SK-N-DZ (cell line): ENCODE measurements at places on chromosomes 3 and 15.

GRCh38 chr15:48559285-48559684, 86.2 kb downstream of the FBN1 start:
- DNase-seq: no peak

DNA sequence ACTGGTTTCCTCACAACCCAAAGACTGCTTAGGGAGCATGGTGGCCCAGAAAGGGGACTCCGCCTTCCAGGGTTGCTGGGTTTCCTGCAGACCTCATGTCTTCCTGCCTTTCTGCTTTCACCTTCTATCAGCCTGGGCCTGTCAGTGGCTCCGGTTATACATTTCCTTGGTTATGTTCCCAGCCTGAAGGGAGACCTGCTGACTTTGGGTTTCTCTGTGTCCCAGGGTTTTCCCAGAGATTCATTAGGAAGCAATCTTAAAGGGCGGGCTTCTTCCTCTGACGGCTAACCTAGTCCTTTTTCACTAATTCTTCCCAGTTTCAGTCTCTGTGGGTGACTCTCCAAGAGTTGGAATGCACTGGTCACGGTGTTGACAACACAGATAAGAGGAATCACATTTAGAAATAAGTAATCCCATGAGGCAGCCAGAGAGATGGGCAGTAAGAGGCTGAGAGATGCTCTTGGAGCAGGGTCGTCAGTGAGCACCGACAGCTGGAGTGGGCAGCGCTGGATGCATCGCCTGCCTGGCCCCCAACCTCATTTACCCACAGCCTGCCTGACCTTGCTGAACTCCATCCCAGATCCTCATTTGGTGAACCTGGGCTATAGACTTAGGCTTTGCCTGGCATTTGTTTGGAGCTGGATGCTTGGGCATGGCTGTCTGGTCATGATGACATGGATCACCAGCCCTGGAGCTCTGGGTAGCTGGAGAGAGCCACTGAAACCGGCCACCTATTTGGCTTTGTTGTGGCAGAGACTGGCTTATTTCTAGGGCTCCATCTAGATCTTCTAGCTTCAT, 10.0 kb upstream of the EHD4 start:
- no peak for DNase-seq

DNA sequence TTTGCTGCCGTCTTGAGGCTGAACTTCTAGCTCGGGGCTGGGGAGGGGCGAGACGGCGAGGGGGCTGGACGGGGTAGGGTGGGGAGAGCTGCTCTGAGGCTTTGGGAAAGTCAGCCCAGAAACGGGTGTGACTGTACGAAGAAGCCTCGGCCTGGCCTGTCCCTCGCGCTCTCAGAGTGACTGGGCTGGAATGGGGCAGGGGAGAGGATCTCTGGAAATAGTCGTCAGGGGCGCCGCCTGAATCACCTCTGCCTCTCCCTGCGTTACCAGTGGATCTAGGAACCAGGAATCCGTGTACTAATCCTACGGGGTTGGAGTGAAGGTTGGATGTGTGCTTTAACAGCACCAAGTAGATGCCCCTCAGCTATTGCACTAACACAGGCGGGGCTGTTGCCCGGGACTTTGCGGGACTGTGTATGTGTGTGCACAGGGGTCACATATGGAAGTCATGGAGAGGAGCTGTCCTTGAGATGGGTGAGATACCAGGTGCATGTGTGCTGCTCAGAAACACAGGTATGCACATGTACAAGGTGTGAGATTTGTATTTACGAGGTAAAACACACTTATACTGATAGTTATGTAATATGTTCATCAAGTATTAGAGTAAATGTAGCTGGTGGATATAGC, 591 bp downstream of the FOXL2NB start:
- DNase-seq: no peak

DNA sequence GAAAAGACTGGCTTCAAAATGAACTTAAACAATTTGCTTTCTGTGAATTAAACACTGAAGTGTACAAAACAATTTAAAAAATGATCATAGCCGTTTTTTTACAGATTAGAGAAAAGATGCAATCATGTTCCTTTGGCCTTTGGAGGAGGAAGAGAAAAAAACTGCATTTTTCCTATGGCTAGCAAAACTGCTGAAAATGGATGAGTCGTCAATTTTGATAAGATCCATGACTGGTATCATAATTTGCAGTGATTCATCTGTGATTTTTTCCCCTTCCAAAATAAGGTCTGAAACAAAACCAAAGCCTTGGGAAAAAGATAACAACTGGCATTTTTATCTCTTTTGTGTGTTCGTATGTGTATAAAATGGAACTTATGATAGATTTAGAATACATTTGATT, 255.6 kb upstream of the SATB1 start:
- no peak for DNase-seq

DNA sequence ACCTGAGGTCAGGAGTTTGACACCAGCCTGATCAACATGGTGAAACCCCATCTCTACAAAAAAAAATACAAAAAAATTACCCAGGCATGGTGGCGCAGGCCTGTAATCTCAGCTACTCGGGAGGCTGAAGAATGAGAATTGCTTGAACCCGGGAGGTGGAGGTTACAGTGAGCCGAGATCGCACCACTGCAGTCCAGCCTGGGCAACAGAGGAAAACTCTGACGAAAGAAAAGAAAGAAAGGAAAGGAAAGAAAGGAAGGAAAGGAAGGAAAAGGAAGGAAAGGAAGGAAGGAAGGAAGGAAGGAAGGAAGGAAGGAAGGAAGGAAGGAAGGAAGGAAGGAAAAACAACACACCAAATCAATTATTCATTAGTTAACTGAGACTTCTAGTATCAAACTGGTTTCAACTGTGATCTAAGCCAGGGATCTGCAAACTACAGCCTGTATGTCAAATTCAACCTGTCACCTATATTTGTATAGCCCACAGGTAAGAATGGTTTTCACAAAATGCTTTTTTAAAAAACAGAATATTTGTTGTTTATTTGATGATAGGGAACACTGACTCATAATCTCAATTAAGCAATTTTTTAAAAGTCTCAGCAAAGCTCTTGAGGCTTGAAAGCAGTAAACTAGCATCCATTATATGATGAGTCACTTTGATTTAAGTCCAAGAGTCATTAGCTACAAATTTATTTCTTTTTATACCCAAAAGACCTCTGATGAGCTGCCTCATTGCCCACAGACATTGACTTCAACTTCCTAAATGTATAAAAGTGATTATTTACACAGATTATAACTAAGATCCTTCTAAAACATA, 127.6 kb downstream of the TBL1XR1 start:
- no peak for DNase-seq

- no peak for DNase-seq
These were observed 32.1 kb upstream of the EBLN2 start for GRCh38 chr3:73029321-73029796.

GRCh38 chr3:156801746-156802145, 24.4 kb upstream of the LEKR1 start:
- DNase-seq: no peak

DNA sequence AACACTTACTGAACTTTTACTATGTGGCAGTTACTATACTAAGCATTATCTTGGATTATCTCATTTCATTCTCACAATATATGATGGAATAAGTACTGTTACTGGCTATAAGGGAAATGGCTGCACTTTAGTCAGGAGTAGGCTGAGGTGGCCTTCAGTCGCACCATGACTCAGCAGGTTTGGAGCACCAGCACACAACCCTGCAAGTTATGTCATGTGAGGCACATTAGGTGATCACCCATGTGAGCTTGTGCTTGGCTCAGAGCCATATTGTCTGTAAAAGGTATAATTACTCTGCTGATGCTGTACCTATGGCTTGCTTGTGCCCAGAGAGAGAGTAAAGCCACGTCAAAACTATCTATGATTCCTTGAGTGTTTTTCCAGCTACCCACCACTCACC, 54.1 kb upstream of the TIPARP start:
- peak; percentile 34 for DNase-seq

DNA sequence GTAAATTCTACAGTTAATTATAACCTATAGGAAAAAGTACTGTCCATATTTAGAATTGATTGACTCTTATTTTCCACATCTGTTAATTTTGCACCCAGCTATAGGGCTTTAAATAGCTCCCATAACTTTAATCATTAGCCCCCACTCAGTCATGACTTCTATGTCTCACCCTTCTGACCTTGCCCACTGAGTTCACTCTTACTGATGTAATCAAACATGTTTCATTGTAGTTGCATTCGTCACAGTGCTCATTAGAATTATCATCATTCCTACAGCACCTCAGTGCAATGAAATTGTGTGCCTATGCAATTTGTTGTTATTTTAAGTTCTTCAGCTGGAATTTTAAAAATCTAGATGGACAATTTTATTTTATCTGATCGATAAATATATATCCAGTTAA, 151.4 kb downstream of the TIGIT start:
- no peak for DNase-seq

DNA sequence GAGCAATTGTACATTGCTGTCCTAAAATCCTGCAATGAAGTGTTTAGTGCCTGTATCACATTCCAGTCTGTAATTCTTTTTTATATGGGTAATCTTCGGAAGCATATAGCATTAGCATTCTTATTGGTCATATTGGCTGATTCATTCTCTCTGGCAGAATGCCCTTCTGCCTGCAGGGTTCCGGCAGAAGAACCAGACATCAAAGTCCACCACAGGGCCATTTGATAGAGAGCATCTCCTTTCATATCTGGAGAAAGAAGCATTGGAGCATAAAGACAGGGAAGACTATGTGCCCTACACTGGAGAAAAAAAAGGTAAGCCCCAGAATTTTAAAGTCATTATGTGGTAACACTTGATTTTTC, 39.6 kb downstream of the TMOD3 start:
- no peak for DNase-seq

GRCh38 chr3:186979852-186980251, 49.5 kb downstream of the ST6GAL1 start:
- DNase-seq: no peak

GRCh38 chr15:74809956-74810355, 2.7 kb upstream of the LMAN1L start:
- no peak for DNase-seq

- no peak for DNase-seq
These were observed 110.1 kb downstream of the KCNMB2 start for GRCh38 chr3:178646186-178646862.

DNA sequence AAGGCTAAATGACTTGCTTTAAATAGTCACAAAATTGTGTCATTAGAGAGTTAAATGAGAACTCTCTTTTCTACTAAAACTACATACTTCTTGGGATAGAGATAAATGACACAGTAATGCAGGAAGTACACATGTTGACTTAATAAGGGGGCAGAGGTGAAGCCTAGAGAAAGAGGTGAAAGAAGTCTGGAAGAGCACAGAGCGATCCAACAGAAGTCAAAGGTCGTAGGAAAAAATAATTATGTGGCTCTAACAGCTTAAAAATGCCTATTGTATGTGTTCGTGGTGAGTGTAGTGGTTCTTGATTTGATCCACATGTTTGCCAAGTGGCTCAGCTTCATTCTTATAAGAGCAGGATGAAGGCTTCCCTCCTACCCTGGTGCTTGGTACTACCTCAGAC, 61.7 kb downstream of the TMEM212 start:
- no peak for DNase-seq

DNA sequence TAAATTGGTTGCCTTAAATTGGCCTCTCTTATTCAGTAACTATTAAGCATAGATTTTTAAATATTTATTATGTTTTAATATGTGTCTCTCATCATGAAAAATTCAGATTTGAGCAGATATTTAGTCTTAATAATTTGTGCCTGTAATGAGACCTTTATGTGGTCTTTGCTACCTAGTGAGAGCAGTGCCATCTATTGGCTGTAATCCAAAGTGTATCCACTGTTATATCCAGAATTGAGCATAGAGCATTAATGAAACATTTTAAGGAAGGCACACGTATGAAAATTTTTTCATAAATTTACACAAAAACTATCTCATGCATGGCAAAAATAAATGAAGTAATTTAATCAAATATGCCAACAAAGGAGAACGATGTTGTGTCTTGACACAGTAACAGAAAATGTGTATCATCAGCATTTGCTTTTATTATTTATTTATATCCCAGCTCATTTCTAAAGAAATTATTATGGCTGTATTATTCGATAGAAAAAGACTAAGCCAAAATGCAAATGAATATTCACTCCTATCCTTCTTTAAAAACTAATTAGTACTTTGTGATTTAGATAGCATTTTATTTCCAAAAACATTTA, 203.5 kb downstream of the RSRC1 start:
- DNase-seq: peak; percentile 44

GRCh38 chr15:77808581-77809177, 176.0 kb upstream of the LINGO1 start:
- no peak for DNase-seq

GRCh38 chr15:31270767-31271166, 55.9 kb upstream of the KLF13 start:
- DNase-seq: peak; percentile 80

- no peak for DNase-seq
These were observed 109.6 kb upstream of the CTDSPL start for GRCh38 chr3:37751967-37752648.

- DNase-seq: no peak
These were observed 418.7 kb upstream of the CNTN6 start for GRCh38 chr3:674116-674515.

- no peak for DNase-seq
These were observed 35.1 kb downstream of the CYFIP1 start for GRCh38 chr15:22945071-22945470.

DNA sequence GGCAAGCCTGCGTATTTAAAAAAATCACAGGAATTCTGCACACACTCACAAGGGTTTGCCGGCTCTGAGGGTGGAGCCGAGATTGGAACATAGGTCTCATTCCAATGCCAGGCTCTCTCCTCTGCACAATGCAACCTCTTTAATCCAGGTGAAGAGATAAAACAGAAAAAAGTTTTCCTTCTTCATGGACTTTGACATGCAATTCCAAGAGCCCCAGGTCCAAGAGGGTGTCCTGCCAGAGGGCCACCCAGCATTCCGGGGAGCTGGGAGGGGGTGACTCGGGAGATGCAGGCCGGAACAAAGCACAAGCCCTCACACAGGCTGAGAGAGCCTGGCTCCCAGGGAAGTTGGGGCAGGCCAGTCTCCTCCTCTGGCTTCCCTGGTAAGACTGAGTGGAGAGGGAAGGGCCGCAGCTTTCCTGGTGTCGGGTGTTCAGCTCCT, 6.7 kb upstream of the SLC12A8 start:
- no peak for DNase-seq
